ENCODE measurements at places on chromosomes 2 and 18.
A peak's percentile ranks its signal among the peaks of the same experiment; 100 is the strongest.

GRCh38 chr2:108933691-108934117 lies 55.3 kb downstream of the EDAR start:
- H3K36me3 ChIP-seq, result no peaks in the 10 kb centered on the region
- no peak overlapping the region for H3K27ac ChIP-seq
- H3K4me3 ChIP-seq, result no peak overlapping the region

DNA sequence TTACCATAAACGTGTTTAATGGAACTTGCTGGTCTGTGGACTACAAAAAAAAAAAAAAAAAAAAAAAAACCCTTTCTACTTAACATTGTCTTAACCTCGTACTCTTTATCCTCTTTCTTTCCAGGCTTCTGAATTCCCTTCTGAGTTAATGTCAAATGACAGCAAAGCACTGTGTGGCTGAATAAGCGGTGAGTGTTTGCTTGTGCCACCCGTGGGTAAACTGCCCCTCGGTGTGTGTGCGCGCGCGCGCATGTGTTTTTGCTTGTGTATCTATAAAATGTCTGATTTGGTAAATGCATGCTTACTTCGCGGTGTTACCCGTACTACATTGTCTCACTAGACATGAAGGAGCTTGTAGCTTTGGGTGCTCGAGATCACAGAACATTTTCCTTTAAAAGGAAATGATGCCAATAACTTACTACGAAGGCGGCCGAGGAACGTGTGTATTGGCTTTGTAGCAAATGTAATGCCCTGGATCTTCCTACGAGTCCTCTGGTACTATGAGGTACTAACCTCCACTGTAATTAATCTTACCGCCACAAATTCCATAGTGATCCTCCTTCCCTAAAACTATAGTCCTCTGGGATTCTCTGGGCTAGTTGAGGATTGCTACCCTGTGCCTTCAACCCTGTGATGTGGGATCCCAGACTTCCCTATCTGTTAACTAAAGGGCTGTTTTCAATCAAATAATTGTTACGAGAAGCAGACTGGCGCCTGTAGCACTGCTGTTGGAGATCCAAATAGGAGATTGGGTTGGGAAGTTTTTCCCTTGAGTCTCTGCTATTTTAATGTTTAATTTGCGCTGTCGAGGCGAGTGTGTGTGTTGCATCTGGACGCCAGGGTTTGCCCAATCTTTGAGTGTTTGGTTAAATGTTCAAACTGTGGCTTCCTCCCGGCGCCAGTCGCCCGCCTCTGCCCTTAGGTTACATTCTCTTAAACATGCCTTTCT lies 1.1 kb downstream of the ID2 start:
- no peaks in the 10 kb centered on the region for H3K36me3 ChIP-seq
- H3K27me3 ChIP-seq, result no peaks in the 10 kb centered on the region
- H3K4me1 ChIP-seq, result peaks cover 41% of the 10 kb centered on the region
- no peak for DNase-seq

GRCh38 chr2:100782380-100782878 lies 37.5 kb upstream of the NPAS2 start:
- no peaks in the 10 kb centered on the region for H3K36me3 ChIP-seq
- no peak overlapping the region for H3K4me3 ChIP-seq
- DNase-seq, result no peak
- no peak overlapping the region for H3K27ac ChIP-seq

- H3K4me3 ChIP-seq, result no peak overlapping the region
- no peaks in the 10 kb centered on the region for H3K36me3 ChIP-seq
- DNase-seq, result no peak
These were observed 21.3 kb upstream of the TAF1B start for GRCh38 chr2:9821805-9822445.

- no peaks in the 10 kb centered on the region for H3K27me3 ChIP-seq
- H3K4me3 ChIP-seq, result peak overlapping the region; percentile 87
- H3K36me3 ChIP-seq, result no peaks in the 10 kb centered on the region
- peaks cover 25% of the 10 kb centered on the region for H3K4me1 ChIP-seq
These were observed 517 bp downstream of the GCFC2 start for GRCh38 chr2:75710220-75710576.

- H3K4me1 ChIP-seq, result peaks cover 36% of the 10 kb centered on the region
- H3K27me3 ChIP-seq, result no peaks in the 10 kb centered on the region
- H3K27ac ChIP-seq, result peak overlapping the region; percentile 84
- DNase-seq, result no peak
- H3K36me3 ChIP-seq, result peaks cover 4% of the 10 kb centered on the region
These were observed 122.6 kb downstream of the CABLES1 start for GRCh38 chr18:23257686-23258565.

DNA sequence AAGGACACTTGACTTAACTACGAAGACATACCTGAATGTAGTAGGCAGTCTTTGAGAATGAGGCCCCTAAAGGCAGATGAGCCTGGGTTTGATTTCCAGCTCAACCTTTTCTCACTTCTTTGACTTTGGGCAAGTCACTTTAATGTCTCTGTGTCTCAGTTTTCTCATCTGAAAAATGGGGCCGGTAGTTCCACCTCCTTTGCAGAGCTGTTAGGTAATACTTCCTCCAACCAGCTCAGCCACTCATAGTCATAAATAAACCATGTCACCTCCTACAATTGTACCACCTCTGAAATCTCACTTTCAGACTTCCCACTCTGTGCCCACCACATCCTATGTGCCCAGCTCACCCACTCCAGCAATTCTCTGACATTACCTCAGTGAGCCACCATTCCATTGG lies 10.4 kb downstream of the ARHGAP25 start:
- H3K36me3 ChIP-seq, result no peaks in the 10 kb centered on the region
- peaks cover 7% of the 10 kb centered on the region for H3K4me1 ChIP-seq
- no peak overlapping the region for H3K4me3 ChIP-seq

GRCh38 chr2:85930129-85931124 lies 41.6 kb upstream of the ST3GAL5 start:
- peak overlapping the region; percentile 30 for H3K27ac ChIP-seq
- H3K27me3 ChIP-seq, result no peaks in the 10 kb centered on the region
- DNase-seq, result no peak
- peaks cover 17% of the 10 kb centered on the region for H3K4me1 ChIP-seq

DNA sequence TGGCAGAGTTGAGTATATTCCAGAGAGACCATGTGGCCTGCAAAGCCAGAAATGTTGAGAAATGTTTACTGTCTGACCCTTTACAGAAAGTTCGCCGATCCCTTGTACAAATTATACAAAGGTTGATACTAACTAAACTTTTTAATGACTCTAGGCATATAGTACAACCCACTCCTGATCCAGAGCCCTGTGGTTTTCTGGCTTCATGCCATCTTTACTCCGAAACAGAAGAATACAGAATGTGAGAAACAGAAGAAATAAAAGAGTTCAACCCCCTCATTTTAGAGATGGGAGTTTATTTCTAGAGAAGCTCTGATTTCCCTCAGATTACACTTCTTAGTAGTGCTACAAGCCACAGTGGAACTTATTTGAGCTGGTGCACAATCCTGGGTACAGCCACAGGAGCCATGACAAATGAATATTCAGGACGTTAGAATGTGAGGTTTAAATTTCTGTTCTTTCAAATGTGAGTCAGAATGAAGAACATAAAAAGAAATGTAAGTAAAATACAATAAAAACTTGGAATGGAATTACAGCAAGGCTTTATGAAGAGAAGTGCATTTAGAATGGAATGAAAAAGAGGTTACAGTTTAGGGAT lies 38.0 kb upstream of the SMCHD1 start:
- H3K27me3 ChIP-seq, result no peaks in the 10 kb centered on the region
- H3K27ac ChIP-seq, result no peak overlapping the region
- H3K4me3 ChIP-seq, result no peak overlapping the region

- H3K27ac ChIP-seq, result no peak overlapping the region
- H3K4me3 ChIP-seq, result no peak overlapping the region
- peaks cover 32% of the 10 kb centered on the region for H3K4me1 ChIP-seq
- DNase-seq, result no peak
- no peaks in the 10 kb centered on the region for H3K27me3 ChIP-seq
- H3K36me3 ChIP-seq, result no peaks in the 10 kb centered on the region
These were observed 255.0 kb upstream of the EPAS1 start for GRCh38 chr2:46042207-46042637.

Data from vagina (tissue), 2 donors.